Smooth muscle cell of the umbilical artery (primary cell): ENCODE measurements at places on chromosomes 1 and 21. TPM values are rescaled to one million over a fixed set of nuclear protein-coding genes. Genes with fewer than 3 reads are reported as not detected.

FASLG gene
- not detected in 2 replicates for total RNA-seq

MRPS14 gene
- total RNA-seq: 13.5 and 17.8 TPM in 2 replicates

AZIN2 gene
- total RNA-seq: 7.2 and 30.3 TPM in 2 replicates

OPRD1 gene
- total RNA-seq: not detected in 2 replicates

IQGAP3 gene
- total RNA-seq: 1.5 and 14.8 TPM in 2 replicates

HJV gene
- total RNA-seq: not detected in 2 replicates

ADAM30 gene
- 0.05 TPM in 1 of 2 replicates, not detected in the other for total RNA-seq

CFHR4 gene
- not detected in 2 replicates for total RNA-seq

CFAP141 gene
- total RNA-seq: not detected in 2 replicates

CYP4B1 gene
- not detected in 2 replicates for total RNA-seq

FCER1A gene
- not detected in 2 replicates for total RNA-seq

BTBD8 gene
- 3.9 and 7.7 TPM in 2 replicates for total RNA-seq

BRDT gene
- not detected in 2 replicates for total RNA-seq

OR2L8 gene
- total RNA-seq: not detected in 2 replicates

ADORA3 gene
- not detected in 2 replicates for total RNA-seq

CD1B gene
- total RNA-seq: not detected in 2 replicates

SPATA46 gene
- total RNA-seq: not detected in 2 replicates

RNF186 gene
- total RNA-seq: not detected in 2 replicates

LCE1D gene
- not detected in 2 replicates for total RNA-seq

FALEC gene
- total RNA-seq: not detected in 2 replicates

TNFAIP8L2 gene
- not detected in 2 replicates for total RNA-seq

TNFRSF1B gene
- total RNA-seq: 3.0 and 10.6 TPM in 2 replicates

CD1E gene
- not detected in 2 replicates for total RNA-seq

IL10RB gene
- 33.9 and 56.4 TPM in 2 replicates for total RNA-seq
